ENCODE measurements at places on chromosomes 4 and X.
A peak's percentile ranks its signal among the peaks of the same experiment; 100 is the strongest.

GRCh38 chr4:150164956-150165629 is 86.8 kb downstream of the DCLK2 start:
- no peak for DNase-seq

DNA sequence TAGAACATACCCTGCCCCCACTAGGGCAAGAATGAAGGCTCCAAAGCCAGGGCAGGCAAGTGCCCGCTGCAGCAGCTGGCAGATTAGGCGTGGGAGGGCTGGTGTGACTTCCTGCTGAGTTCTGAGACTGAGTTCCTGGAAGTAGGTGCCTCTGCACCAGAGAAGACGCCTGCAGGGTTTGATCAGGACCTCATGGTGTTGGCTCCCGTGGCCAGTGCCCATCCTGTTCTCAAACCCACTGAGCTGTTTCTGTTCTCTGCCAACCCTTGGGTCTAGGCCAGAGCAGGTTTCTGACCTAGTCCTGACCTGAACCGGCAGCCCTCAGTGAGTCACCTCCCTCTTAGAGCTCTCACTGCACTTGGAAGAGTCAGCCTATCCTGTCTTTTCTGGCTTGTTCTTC is 220.7 kb downstream of the HS6ST2 start:
- peak; percentile 14 for DNase-seq

DNA sequence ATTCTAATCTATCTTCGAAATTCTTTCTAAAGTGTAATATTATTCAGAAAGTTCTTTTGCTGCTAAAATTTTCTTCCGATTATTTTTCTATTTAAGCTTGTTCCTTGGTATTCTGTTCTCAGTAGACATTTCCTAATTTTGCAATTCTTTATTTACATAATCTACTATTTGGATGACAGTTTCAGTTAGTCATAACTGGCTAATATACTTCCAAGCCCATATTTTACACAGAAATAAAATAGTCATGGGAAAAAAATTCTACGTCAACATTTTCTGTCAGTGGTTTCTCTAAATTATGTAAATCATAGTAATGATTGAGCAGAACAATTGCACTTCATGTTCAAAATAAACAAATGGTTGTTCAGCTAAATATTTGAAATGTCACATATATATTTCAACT is 178.0 kb upstream of the ANKRD50 start:
- no peak for DNase-seq

DNA sequence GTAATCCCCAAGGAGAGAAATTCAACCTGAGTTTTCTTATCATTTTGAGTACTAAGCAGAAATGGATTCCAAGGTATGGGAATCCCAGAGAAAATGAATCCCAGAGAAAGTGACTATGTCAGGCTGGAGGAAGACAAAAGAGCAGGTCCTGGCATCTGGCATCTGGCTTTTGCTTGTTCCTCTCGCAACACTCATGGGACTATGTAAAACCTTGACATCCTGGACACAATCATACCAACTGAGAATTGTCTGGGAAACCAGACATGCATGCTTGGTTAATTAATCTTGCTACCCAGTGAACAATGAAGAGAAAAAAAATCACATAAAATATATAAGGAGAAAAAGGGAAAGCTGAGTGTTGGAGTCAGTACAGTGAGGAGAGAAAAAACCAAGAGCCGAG is 12.9 kb downstream of the DCAF8L1 start:
- no peak for DNase-seq

DNA sequence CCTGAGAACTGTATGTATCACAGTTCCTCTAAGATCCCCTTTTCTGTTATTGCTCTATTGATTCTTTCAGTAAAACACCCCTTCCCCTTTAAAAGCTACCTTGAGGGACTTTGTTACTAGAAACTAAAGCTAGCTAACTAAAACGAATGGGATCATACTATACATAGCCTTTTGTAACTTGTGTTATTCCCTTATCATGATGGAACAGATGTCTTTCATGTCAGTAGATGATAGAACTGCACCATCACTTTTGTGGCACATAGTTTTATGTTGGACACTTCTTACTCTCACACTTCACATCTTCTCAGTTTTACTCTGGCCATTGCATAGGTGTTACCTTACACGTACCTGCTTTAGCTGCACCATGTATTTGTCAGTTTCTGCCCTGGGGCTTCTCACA is 46.6 kb upstream of the PGRMC2 start:
- no peak for DNase-seq

- DNase-seq: no peak
These were observed 21.6 kb downstream of the PCDH18 start for GRCh38 chr4:137510557-137511265.

DNA sequence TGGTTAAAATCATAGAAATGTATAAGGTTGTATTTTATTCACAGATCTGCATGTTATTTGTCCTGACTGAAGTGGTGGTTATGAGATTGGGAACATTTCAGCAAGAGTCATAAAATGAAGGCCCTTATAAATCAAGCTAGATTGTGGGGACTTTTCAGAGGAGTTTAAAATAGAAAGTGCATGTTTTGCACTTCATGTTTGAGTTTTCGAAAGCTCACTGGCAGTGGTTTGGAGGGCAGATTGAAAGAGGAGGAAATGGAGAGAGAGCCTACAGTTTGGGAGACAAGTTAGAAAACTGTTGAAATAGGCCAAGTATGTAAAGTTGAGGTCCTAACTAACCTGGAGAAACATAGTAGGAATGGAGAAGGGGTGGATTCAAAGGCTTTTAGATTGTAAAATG is 124.9 kb downstream of the KDM6A start:
- no peak for DNase-seq

GRCh38 chrX:147838465-147839131 is 73.1 kb upstream of the FMR1 start:
- DNase-seq: no peak

- DNase-seq: no peak
These were observed 64.7 kb upstream of the SPP1 start for GRCh38 chr4:87910795-87911194.

All from effector memory CD8-positive, alpha-beta T cell (primary cell).